Activated T-cell treated with anti-CD3 and anti-CD28 coated beads, Interleukin-2, amount 50 U/mL, for 72 hours (primary cell): ENCODE measurements at places on chromosomes 12 and 14.

DNA sequence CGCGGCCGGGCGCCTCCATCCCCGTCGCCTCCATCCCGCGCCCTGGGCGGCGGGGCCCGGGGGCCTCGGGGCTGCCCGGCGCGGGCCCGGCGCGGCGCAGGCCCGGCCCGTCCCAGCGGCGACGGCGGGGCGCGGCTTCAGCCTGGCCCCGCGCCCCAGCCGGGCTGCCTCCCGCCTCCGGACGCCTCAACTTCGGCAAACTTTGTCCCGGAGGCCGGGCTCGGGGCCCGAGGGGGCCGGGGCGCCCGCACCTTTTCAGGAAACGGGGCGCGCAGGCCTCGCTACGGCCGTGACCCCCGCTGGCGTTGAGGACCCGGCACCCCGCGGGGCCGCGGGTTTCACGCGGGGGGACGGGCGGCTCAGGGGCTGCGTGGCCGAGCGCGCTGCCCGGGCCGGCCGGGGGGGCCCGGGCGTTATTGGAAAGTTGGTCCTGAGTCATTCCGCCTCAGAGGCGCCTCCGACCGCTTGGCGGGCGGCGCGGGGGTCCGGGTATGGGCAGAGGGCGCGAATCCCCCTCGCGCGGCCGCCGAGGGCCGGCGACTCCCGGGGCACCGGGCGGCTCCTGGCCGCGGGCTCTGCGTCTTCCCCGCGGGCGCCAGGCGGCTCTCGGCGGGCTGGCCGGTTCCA, 575 bp downstream of the TRAF3 start:
- DNase-seq, result peak; percentile 14

DNA sequence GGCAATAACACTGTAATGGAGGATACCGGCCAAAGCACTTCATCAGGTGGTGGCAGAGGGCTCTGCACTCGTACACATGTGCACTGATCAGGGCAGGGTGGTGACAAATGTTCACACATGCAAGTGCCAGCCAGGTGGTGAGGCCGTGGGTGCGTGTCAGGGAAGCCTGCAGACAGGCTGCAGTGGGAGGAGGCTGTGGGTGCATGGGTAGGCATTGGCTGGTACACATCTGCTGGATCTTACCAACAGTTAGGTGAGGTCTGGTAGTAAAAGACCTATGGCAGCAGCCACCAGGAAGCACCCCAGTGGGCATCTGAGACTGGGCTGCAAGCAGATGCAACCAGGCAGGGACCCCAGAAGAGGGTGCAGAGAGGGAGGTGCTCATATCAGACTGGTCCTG, 65.3 kb downstream of the PDE6H start:
- DNase-seq, result no peak

DNA sequence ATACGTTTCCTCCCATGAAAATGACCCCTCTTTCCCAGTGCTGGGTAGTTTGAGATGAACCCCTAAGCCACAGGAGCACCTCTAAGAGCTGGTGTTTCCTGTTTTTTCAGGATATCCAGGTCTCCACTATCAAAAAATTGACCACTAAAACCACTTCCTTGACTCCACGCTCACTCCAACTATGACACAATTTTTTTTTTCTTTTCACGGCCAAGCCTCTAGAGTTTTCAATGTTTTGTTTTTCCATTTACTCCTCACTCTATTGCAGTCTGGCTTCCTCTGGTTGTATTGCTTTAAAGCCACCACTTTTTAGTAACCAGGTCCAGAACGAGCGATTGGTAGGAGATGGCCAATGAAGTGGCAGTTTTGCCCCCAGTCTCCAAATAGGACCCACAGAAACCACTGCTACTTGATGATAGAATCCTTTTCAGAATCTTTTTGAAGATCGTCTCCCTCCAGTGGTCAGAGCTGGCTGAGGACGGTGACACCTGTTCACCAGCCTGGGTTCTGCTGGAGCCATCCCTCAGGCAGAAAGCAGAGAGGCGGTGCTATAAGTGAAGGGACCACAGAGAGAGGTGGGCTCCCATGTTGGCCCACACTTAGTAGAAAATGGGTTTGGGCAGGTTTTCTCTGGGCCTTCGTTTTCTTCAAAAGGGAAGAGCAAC, 454.4 kb downstream of the VRK1 start:
- no peak for DNase-seq

DNA sequence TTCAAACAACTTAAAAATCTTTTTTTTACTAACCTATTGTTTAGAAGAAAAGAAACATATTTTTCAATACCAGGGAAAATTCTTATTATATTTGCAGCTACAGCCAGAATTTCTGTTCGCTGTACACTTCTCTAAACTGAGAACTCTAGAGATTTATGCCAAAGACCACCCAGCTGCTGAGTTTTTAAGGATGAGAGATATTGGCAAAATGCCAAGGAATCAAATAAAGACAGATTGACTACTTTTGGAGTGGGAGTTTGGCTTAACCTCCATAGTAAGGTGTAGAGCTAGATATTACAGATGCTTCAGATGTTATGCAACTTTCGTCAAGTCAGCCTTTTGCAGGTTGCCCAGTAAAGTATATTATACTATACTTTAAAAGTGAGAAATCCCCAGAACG, 71.8 kb downstream of the TTLL5 start:
- DNase-seq, result no peak

DNA sequence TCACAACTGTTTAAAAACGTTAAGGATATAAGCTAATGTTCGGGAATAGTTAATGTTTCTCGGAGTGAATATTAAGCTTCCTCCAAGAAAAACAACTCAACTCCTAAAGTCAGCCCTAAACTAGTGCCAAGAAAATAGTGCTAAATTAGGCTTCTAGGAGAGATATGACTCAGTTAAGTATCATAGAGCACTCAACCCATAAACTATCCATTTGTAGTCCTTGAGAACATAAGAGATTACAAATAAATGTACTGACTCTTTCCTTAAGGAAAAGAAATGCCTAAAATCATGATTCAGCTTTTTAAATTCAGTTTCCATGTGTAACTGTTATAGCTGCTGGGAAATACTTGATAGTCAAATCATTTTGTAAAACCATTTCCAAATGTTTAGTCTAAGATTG, 117.1 kb downstream of the HMGA2 start:
- DNase-seq, result no peak

DNA sequence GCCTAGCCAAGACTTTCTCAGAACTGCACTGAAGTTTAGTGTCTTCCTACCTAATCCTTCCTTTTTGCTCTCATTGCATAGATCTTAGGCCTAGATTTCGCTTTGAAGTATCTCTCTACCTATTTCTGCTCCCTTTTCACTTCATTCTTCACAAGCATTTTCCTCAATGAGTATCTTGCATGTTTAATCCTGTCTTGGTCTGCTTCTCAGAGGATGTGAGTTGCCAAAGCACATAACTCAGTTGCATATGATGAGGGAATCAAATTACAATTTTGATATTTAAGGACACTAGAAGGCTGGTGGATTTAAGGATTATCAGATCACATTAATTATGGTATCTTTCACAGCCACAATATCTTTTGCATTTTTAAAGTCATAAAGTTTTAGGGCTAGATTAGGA, 195.5 kb upstream of the DAAM1 start:
- no peak for DNase-seq

GRCh38 chr14:68598621-68599447, 194.0 kb downstream of the ZFP36L1 start:
- DNase-seq, result no peak

- DNase-seq, result no peak
Measured at GRCh38 chr14:77730976-77731497, 23.1 kb downstream of the SLIRP start.

DNA sequence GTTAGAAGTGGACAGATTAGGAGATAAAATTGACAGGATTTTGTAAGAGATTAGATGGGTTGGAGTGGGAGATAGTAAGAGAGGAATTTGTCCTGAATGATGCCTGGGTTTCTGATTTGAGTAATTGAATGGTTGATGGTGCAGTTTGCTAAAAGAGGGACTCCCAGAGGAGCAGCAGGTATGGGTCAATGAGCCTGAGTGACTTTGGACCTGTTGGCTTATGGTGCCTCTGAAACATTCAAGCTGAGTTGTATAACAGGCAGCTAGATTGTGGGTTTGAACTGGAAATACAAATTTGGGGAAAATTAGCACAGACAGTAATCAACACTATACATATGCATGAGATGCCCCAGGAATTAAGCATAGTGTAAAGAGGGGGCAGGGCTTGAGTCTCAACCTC, 16.7 kb upstream of the SYNDIG1L start:
- no peak for DNase-seq

DNA sequence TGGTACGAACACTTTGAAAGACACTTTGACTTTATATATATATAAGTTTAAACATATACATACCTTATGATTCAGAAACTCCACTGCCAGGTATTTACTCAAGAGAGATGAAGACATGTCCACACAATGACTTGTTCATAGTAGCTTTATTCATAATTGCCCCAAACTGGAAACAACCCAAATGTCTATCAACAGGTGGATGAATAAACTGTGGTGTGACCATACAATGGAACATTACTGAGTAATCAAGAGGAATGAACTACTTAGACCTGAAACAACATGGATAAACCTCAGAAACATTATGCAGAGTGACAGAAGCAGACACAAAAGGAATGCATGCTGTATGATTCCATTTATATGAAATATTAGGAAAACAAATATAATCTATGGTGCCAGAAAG, 71.1 kb downstream of the PPP1R36 start:
- DNase-seq, result no peak

DNA sequence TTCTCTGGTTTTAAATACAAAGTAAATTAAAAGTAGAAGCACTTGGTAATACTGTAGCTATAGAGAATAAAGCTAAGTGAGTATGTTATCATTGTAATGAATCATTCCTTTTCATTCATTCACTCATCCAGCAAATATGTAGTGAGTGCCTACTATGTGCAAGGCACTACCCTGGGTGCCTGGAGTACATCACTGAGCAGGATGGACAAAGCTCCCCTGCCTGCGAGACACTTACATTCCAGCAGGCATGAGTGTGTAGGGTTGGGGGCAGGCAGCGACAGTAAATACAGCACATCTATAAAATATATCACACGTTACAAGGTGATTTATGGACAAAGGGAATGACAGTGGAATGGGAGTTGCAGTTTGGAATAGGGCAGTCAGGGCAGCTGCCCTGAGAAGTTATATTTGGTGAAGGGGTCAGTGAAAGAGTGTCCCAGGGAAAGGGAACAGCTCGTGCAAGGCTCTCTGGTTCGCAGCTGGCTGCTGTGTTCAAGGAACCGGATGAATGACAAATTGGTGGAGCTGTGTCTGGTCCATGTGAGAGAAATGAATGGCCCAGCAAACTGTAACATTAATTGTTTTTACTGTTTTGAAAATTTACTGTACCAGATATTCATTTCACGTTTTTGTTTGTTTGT, 159.6 kb downstream of the CRADD start:
- DNase-seq, result no peak

GRCh38 chr14:90428676-90429075, 31.8 kb downstream of the CALM1 start:
- no peak for DNase-seq

GRCh38 chr12:50110762-50111351, 1.2 kb upstream of the COX14 start:
- DNase-seq, result no peak

- no peak for DNase-seq
Measured at GRCh38 chr12:122250047-122250446, 16.2 kb downstream of the VPS33A start.

DNA sequence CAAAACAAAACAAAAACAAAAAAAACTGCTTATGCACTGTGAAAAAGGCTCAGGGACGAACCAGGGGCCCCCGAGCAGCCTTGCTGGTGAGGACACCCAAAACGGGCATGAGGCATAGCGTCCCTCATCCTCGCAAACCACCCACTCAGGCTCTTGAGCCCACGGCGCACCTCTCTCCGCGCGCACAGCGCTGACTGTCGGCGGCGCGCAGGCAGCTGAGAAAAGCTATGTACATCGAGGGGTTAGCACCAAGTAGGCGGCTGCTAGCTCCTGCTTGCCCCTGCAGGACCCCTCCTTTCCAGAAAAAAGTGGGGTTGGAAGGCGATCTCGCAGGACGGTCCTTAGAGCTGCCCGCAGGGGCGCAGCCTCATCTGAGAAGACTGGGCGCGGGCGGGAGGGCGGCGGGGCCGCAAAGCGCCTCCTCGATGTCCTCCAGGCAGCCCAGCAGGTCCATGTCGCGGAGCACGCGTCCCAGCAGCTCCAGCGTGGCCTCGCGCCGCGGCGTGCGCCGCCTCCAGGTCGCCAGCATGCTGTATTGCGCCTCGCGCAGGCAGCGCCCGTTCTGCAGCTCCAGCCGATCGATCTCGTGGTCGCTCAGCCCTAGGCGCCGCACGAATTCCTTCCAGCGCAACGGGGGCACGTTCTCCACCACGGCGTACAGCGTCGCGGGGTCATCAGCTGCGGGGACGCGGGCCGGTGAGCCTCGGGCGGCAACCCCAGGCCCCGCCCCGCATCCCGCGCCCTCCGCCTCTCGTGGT, 12.8 kb downstream of the TNFRSF1A start:
- DNase-seq, result no peak

GRCh38 chr12:132456944-132457495, 32.9 kb upstream of the FBRSL1 start:
- DNase-seq, result no peak

- no peak for DNase-seq
Measured at GRCh38 chr12:124344526-124344925, 49.6 kb downstream of the RFLNA start.

DNA sequence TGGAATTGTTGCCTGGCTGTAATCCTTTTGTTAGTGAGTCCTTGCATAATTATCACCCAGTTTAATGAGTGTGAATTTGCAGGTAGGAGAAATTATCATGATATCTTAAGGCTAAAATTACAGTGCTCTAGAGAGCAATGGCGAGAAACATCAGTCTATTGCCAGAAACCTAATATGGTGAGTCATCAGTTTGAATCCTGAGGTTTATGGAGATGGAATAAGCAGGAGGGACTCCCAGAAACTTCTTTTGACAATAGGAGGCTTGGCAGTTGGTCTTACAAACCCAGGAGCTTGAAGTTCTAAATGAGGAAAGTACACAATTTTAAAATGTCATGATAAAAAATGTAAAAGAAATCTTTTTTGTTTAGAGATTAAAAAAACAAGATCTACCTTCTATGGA, 31.5 kb upstream of the CRADD start:
- DNase-seq, result no peak

DNA sequence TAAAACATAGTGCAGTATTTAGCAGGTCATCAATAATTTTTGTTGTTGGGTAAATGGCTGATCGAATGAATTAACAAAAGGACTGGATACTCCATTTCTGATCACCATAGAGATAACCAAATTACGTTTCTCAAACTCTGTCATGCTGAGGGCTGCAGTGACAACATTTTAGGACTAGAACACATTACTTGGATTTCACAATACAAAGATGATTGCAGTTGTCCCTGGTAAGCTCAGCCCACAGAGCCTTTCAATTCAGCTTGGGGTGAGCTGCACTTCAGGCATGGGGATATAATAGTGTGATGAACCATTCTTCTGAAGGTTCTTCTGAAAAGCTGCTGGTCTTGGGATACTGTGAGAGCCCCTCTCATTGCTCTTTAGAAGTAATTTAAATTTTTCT, 74.3 kb downstream of the FAR2 start:
- no peak for DNase-seq
